Forelimb muscle (tissue), 1 donor: ENCODE measurements at places on chromosomes 2 and 18. TPM values are rescaled to one million over a fixed set of nuclear protein-coding genes. Genes with fewer than 3 reads are reported as not detected.

The PJVK gene
- 6.2 TPM for polyA plus RNA-seq

DNA sequence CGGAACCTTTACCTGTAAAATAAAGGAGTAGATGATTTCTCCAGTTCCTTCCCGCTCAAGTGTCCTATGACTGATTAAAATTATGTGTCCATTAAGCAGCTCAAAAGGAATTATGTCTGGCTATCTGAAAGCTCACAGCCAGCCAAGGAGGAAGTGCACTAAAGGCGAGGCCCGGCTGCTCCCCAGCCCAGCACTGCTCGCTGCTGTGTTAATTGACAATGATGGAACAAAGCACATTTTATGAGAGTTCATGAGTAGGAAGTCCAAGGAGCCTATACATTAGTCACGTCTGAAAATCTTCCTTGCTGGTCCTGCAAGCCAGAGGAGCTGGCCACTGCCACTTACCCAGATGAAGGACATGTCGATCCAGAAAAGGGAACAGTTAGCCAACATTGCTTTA, 14.3 kb downstream of the TTC32 start:
- no peak for DNase-seq

GRCh38 chr18:48882379-48882778, 68.4 kb downstream of the SMAD7 start:
- no peak for DNase-seq

GRCh38 chr2:60298006-60298696, 255.3 kb downstream of the BCL11A start:
- DNase-seq = no peak

DNA sequence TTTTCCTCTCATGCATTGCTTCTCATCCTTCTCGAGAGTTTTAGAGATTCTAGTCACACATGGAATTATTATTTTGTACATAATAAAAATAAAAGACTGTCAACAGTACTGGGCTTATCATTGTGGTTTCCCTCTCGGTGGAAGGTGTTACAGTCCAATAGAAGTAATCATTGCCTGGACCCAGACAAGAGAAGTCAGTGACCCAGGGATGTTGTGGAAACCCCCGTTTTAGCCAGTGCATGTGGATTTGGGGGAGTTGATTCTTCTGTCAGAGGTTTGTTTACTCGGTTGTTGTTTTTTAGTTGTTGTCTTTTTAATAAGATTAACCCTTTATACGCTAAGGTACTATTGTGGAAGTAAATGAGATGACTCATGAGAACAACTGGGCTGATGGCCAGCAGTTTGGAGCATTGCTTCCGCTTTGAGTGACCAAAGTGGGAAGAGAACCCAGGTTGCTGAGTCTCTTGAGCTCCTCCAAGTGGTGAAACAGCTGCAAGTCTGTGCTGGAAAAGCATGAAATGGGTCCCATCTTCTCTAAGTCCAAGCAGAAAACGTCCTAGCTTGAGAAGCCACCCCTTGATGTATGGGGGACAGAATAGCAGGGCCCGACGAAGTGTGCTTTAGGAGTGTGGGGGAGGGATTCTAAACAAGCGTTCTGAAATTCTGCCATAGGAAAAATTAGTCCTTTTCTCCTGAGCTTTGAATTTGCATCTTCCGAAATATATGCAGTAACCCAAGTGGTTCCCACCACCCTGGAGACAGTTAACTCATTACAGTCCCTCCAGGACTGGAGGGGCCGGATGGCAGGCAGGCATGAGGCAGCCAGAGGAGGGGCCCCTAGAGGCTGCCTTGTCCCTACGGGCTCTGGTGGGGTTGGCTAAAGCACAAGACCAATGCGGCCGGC, 61.8 kb upstream of the GPR45 start:
- peak; percentile 13 for DNase-seq

The MROH2A gene
- not detected for polyA plus RNA-seq

GRCh38 chr2:21263622-21264021, 139.9 kb downstream of the TDRD15 start:
- no peak for DNase-seq

DNA sequence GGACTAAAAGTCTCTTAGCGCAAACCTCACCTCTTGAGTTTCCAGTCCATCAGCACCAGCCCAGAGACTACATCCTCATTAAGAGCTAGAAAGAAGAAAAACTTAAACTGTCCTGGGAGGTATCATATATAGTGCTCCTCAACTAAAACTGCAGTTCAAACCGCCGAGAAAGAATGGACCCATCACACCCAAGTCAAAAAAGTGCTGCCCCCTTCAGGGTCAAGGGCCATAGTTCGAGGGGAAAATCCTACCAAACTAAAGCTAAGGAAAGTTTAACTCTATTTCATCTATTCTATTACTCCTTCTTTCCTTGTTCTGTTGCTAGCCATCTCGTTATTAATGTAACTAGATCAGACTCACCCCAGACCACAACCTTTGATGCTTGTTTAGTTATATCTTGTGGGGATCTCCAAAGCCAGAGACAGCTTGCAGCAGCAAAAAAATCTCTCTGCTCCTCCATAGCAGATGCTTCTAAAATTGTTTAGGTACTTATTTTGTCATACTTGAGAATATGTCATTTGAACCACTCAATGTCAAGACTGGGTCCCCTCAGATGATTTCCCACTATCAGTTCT, 134.5 kb upstream of the RMP24 start:
- DNase-seq = no peak

GRCh38 chr18:71554686-71555085, 989.5 kb downstream of the CBLN2 start:
- no peak for DNase-seq

The CPLX4 gene
- not detected for polyA plus RNA-seq

DNA sequence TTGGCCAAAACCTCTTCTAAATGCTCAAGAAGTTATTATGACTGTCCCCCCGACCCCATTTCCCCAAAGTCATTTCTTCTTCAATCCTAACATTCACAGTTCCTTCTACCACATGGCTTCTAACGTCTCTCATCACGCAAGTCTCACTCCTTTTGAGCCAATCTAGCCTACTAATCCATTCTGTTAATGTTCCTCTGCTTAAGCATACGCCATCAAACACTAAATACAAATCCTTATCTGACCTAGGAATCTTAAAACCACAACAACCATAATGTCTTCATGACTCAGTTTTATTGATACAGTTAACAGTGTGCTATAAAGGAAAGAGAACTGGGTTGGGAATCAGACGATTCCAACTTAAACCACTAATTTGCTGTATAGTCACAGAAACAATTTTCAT, 23.9 kb downstream of the HNRNPLL start:
- DNase-seq = no peak

The DUSP11 gene
- 17.0 TPM for polyA plus RNA-seq

DNA sequence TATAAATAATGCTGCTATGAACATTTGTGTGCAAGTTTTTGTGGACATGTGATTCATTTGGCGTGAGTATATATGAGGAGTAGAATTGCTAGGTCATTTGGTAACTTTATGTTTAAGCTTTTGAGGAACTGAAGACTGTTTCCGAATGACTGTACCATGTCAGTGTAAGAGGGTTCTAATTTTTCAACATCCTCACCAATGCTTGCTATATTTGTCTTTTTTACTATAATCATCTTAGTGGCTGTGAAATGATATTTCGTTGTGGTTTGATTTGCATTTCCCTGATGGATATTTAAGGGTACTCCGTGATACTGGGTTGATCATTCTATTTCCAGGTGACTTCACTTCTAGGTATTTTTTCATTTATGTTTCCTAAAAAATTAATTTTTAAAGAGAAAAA, 241.1 kb downstream of the BCL2 start:
- DNase-seq = no peak

GRCh38 chr18:32380559-32380958, 90.1 kb downstream of the GAREM1 start:
- no peak for DNase-seq

The PROM2 gene
- polyA plus RNA-seq = 1.5 TPM

The LCT gene
- not detected for polyA plus RNA-seq

The CTDSP1 gene
- polyA plus RNA-seq = 95.5 TPM

DNA sequence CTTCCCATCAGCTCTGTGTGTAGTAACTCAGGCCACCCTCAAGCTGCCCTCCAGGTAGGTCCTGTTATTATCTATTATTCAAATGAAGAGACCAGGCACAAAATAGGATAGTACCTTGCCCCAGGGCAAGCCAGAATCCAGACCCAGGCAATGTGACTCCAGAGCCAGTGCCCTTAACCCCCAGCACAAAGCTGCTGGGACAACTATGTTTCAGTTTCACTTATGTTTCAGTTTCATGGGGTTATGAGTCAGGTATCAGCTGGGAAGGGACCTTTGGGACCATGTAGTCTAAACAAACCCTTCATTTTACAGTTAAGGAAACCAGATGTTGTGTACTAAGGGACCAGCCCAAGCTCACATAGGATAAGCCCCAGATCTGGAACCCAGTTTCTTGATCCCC, 10.0 kb downstream of the HK2 start:
- no peak for DNase-seq

- DNase-seq = no peak
Observed at GRCh38 chr18:55982992-55983391, 395.0 kb upstream of the TCF4 start.

The GALM gene
- 11.8 TPM for polyA plus RNA-seq

- DNase-seq = no peak
Observed at GRCh38 chr2:188238386-188238785, 53.3 kb upstream of the GULP1 start.

DNA sequence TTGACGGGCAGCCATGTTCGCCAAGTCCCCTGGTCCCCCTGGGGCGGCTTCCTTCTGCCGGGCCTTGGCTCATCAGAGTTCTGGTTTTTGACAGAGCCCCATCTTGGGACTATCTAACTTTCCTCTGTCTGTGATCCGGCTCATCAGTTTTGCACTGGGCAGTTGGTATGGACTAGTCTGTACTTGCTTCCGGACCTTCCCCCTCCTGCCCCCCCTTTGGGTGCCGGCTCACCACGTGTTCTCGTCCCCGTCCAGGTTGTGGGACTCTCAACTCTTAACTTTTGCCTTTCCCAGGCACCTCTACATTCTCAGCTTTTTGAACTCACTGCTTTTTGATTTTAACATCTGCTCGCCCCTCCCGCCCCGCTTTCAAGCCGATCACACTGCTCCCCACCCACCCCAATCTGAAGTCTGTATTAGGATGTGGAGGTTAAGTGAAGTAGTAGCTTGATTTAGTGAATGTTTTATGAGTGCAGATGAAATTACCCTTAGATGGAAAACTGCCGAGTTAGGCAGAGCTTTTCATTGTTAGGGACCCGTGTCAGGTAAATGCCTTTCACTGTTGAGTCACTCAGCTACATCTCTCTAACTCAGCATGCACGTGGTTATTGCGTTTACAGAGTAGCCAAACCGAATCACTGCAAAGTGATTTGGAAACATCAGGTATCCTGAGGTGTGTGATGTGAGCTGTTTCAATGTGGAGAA, 874 bp downstream of the WDR43 start:
- no peak for DNase-seq

The STON1 gene
- 8.1 TPM for polyA plus RNA-seq

The NAT8 gene
- polyA plus RNA-seq = 0.29 TPM

DNA sequence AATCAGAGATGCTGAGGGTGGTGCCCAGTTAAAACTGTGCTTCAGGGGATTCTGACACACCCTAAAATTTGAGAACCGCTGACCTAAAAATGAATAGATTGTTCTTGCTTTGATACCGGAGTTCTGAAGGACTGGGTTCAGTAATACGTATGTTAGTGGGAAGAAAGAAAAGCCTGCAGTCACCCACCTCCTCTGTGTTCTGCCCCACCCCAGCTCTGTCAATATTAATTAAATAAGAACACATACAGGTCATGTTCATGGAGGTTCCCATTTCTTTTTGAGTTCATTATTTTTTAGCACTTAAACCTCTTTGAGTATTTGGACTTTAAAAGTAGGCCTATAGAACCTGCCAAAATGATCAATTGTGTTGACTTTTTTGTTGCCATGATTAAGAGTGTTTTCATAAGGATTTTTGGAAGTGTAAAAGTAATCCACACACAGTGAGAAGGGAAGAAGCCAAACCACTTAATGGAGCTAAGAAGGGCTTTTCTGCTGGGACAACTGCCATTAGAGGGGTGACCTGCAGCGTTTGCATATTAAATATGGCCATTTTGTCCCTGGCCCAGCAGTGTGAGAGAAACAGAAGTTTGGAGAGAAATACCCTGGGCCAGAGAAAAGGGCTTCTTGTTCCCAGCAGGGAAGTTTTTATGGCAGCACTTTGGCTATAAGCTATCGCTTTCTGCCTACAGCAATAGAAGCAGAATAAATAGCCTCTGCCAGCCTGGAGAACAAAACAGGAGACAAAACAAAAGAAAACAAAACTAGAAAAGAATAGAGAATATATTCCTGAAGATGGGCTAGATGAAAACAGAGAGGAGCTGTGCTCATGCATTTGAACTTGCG, 80.7 kb upstream of the RNF152 start:
- no peak for DNase-seq

GRCh38 chr18:25351777-25352628, at the start of gene ZNF521:
TSS of gene ZNF521 (minus strand) at chr18:25352166. CDS start at chr18:25350946, 1,220 bp downstream.
- DNase-seq = peak; percentile 80

GRCh38 chr2:240930631-240931318, 24.6 kb downstream of the CROCC2 start:
- DNase-seq = no peak

- no peak for DNase-seq
Observed at GRCh38 chr2:209471037-209471436, 47.2 kb downstream of the MAP2 start.

- DNase-seq = no peak
Observed at GRCh38 chr2:71785516-71785981, 332.2 kb downstream of the DYSF start.

- DNase-seq = no peak
Observed at GRCh38 chr2:31226266-31226665, 7.7 kb upstream of the EHD3 start.

GRCh38 chr2:159153951-159154350, 132.6 kb downstream of the WDSUB1 start:
- DNase-seq = no peak

GRCh38 chr18:50080316-50080715, 114.6 kb downstream of the MYO5B start:
- DNase-seq = no peak

The MC4R gene
- 0.16 TPM for polyA plus RNA-seq

DNA sequence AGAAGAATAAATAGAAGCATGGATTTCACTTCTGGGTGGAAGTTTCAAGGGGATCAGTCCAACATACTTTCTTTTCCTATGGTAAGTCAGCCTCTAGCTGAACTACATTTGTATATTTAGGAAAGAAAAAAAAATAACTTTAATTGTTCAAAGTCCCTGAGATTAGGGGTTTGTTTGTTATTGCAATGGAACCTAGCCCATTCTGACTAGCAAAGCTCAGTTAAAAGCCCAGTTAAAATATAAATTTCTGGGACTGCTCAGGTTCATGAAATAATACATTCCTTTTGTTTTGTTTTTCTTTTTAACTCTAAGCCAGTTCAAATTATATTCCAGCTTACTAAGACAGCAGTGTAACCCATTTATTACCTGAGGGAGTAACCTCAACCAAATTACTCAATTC, 2069.6 kb upstream of the CELF4 start:
- DNase-seq = no peak

- no peak for DNase-seq
Observed at GRCh38 chr18:73990258-73990657, 157.4 kb downstream of the FBXO15 start.

DNA sequence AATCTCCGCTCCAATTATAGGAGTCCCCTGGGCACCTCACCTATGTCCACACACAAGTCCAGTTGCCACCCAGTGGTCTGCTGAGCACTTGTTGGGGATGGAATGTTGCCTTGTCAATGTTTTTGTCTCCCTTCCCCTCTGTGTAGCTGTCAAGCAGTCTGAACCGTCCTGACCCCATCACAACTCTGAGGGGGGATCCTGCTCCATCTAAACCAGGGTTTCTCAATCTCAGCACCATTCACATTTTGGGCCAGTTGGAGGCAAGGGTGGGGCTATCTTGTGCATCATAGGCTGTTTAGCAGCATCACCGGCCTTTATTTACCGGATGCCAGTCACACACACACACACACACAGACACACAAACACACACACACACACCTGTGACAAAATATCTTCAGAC, 53.0 kb downstream of the CYP26B1 start:
- DNase-seq = no peak

GRCh38 chr2:240160291-240161086, 20.0 kb upstream of the OTOS start:
- no peak for DNase-seq

The RAB1A gene
- polyA plus RNA-seq = 118 TPM
